ENCODE measurements at places on chromosomes 11 and 22.

DNA sequence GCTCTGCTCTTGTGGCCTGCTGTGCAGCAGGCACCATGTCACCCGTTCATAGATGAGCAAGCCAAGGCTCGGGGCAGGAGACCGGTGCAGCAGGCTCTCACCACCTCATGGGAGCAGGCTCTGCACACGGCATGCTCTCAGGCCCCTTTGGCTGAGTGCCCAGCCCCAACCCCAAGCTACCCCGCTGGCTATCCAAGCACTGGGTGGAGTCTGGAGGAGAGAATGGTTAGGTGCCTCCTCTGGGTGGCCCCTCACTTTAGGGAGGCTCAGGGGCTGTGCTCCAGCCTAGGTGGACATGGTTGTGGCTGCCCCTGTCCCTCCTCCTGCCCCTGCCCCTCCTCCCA is 199.9 kb downstream of the IGLL1 start:
- no peaks in the 10 kb centered on the region for H3K4me1 ChIP-seq
- no peak overlapping the region for H3K4me3 ChIP-seq
- H3K27ac ChIP-seq, result no peak overlapping the region
- no peak for DNase-seq

GRCh38 chr11:36280531-36280930 is 8.7 kb downstream of the COMMD9 start:
- H3K27ac ChIP-seq, result no peak overlapping the region
- H3K4me3 ChIP-seq, result no peak overlapping the region
- no peaks in the 10 kb centered on the region for H3K4me1 ChIP-seq
- DNase-seq, result no peak

DNA sequence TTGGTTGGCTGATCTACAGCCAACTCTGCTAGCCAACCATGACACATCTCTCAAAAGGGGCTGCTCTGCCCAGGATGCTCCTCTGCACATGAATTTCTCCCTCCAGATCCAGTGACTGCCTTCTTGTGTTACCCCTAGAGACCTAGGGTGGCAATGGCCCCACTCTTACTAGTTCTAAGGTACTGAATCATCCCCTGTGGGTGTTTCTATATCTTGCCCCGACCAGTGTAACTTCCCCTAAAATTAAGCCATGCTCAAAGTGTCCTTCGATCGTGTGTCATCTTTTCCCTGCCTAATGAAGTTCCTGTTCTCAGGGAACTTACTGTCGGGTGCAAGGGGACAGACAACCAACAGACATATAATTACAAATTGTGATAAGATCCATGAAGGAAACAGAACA is 113.3 kb downstream of the FAM76B start:
- H3K36me3 ChIP-seq, result no peaks in the 10 kb centered on the region
- no peak overlapping the region for H3K27ac ChIP-seq
- H3K4me3 ChIP-seq, result no peak overlapping the region
- DNase-seq, result no peak

DNA sequence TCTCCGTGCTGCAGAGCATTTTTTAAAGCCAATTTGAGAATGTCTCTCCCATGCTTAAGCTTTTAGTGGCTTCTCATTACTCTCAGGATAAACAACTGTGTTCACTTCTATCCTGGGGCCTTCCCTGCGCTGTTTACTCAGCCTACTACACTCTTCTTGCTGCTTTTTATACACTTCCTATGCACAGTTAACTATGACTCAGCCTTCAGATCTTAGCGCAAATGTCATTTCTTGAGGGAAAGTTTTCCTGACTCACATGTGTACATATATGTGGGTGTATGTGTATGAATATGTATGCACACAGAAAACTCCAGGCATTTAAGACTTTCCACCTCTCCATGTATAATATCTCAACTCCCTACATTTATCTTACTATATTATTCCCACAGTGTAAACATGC is 9.8 kb downstream of the THAP12 start:
- DNase-seq, result no peak
- H3K4me1 ChIP-seq, result peaks cover 4% of the 10 kb centered on the region
- H3K27ac ChIP-seq, result peak overlapping the region; percentile 42
- no peak overlapping the region for H3K4me3 ChIP-seq
- H3K27me3 ChIP-seq, result no peaks in the 10 kb centered on the region

- H3K27me3 ChIP-seq, result no peaks in the 10 kb centered on the region
- H3K4me3 ChIP-seq, result no peak overlapping the region
- no peak for DNase-seq
- H3K27ac ChIP-seq, result no peak overlapping the region
- H3K36me3 ChIP-seq, result no peaks in the 10 kb centered on the region
Observed at GRCh38 chr11:105269862-105270261, 130.3 kb upstream of the CARD18 start.

DNA sequence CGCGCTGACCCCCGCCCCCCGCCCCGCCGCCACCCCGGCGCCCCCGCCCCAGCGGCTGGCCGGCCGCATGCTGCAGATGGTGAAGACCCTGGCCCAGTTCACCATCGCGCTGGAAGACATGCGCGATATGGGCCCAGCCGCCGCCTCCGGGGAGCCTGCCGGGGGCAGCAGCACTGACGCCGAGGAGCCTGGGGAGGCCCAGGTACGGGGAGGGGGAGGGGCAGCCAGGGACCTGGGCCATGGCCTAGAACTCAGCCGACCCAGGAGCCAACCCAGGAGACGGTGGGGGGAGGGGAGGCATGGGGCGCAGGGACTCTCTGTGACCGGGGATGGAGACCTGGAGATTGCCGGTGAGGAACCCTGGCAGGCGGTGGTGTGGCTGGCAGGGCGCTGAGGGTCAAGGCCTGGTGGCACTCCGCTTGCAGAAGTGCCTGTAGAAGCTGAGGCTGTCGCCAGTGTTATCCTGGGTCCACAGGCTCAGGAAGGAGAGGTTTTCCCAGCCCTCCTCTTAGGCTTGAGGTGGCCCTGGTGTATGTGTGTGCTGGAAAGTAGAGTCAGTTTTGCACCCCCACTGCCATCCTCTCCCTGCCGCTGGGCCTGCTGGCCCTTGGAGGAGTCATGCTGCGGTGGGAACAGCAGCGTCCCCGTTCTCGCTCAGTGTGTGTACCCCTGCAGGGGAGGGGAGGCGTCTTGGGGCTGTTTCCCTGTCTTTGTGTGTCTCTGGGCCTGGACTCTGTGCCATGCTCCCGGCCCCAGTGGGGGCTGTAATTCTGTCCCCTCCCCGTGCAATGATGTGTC is 32.9 kb upstream of the RELT start:
- no peaks in the 10 kb centered on the region for H3K27me3 ChIP-seq
- H3K36me3 ChIP-seq, result no peaks in the 10 kb centered on the region
- H3K4me3 ChIP-seq, result no peak overlapping the region
- H3K4me1 ChIP-seq, result no peaks in the 10 kb centered on the region
- no peak overlapping the region for H3K27ac ChIP-seq
- DNase-seq, result no peak

DNA sequence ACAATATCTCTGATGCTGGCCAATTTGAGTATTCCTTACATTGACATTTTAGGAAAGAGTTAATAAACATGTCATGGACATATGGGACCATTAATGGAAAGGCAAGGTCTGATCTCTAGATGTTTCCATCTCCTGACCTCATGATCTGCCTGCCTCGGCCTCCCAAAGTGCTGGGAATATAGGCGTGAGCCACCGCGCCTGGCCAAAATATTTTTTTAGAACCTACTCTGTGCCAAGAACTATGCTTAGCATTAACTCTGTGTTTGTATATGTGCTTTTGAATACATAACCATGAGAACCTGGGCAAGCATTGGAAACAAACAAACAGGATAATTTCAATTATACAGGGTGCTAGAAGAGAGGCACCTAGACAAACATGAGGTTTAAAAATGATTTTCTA is 123.2 kb downstream of the ATG16L2 start:
- H3K27me3 ChIP-seq, result no peaks in the 10 kb centered on the region
- H3K4me1 ChIP-seq, result no peaks in the 10 kb centered on the region
- H3K27ac ChIP-seq, result no peak overlapping the region
- H3K4me3 ChIP-seq, result no peak overlapping the region

- no peak for DNase-seq
- H3K36me3 ChIP-seq, result peaks cover 24% of the 10 kb centered on the region
- H3K27me3 ChIP-seq, result no peaks in the 10 kb centered on the region
- H3K27ac ChIP-seq, result peak overlapping the region; percentile 95
- H3K4me3 ChIP-seq, result peak overlapping the region; percentile 73
Observed at GRCh38 chr22:31491218-31491962, 1.7 kb upstream of the EIF4ENIF1 start.

DNA sequence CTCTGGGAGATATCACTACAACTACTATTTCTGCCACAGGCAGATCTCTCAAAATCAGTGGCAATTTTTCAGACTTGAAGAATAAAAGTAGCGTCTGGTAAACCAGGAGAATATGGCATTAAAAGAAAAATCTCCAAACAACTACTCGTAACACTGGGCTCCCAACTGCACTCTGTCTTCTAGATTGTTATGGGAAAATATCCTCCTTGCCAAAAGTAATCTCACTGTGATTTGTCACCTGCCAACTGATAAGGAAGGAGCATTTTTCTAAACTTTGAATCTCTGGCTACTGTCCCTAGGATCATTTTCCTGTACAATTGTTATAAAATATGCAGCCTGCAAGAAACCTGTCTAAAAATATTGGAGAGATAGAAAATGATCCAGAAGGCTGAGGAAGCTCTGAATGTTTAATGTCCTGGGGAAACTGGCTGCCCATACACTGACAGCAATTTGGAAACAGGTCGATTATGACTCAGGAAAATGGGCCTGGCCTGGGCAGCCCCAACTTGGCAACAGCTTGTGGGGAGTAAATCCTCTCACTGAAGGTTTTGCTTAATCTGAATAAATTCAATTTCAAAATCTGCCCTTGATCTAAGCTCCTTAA is 90.5 kb upstream of the DBX1 start:
- no peak for DNase-seq
- H3K4me1 ChIP-seq, result no peaks in the 10 kb centered on the region
- H3K4me3 ChIP-seq, result no peak overlapping the region
- peaks cover 16% of the 10 kb centered on the region for H3K27me3 ChIP-seq
- no peak overlapping the region for H3K27ac ChIP-seq

DNA sequence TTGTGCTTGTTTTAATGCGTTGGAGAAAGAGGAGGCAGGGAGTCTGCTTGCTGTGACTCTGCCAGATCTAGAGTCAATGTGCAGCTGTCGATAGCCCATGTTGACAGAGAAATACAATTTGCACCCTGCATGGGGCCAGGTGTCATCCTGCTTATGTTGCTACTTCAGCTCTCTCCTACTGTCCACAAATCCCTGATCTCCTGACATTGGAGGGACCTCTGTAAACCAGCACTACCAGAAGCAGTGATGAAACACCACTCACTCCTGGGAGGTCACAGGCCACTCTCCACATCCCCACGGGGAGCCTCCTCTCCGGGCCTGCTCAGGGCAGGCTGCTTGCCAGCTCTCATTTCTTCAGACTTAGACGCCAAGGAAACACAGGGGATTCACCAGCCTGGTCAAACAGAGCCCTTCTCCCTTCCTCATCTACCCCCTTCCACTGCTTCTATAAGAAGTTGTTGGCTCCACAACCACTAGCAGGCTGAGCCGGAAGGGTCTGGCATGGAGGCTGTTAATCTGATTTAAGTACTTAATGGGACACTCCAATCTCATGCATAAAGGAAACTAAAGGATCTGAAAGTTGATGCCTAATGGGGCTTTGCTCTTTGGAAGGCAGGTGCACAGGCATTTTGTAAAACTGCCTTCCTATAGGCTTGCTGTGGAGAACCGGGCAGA is 29.9 kb upstream of the CSNK2A3 start:
- H3K27ac ChIP-seq, result no peak overlapping the region
- no peaks in the 10 kb centered on the region for H3K4me1 ChIP-seq
- no peaks in the 10 kb centered on the region for H3K36me3 ChIP-seq

- H3K27ac ChIP-seq, result no peak overlapping the region
- no peaks in the 10 kb centered on the region for H3K4me1 ChIP-seq
- no peaks in the 10 kb centered on the region for H3K27me3 ChIP-seq
- no peak for DNase-seq
- no peak overlapping the region for H3K4me3 ChIP-seq
Observed at GRCh38 chr11:86916330-86916729, 38.9 kb downstream of the FZD4 start.

- no peaks in the 10 kb centered on the region for H3K4me1 ChIP-seq
- no peaks in the 10 kb centered on the region for H3K36me3 ChIP-seq
- H3K4me3 ChIP-seq, result no peak overlapping the region
- no peak overlapping the region for H3K27ac ChIP-seq
- H3K27me3 ChIP-seq, result peaks cover 17% of the 10 kb centered on the region
Observed at GRCh38 chr11:12392672-12393071, 15.3 kb downstream of the PARVA start.

- no peaks in the 10 kb centered on the region for H3K36me3 ChIP-seq
- H3K27ac ChIP-seq, result no peak overlapping the region
Observed at GRCh38 chr11:28442131-28442530, 333.9 kb downstream of the METTL15 start.

DNA sequence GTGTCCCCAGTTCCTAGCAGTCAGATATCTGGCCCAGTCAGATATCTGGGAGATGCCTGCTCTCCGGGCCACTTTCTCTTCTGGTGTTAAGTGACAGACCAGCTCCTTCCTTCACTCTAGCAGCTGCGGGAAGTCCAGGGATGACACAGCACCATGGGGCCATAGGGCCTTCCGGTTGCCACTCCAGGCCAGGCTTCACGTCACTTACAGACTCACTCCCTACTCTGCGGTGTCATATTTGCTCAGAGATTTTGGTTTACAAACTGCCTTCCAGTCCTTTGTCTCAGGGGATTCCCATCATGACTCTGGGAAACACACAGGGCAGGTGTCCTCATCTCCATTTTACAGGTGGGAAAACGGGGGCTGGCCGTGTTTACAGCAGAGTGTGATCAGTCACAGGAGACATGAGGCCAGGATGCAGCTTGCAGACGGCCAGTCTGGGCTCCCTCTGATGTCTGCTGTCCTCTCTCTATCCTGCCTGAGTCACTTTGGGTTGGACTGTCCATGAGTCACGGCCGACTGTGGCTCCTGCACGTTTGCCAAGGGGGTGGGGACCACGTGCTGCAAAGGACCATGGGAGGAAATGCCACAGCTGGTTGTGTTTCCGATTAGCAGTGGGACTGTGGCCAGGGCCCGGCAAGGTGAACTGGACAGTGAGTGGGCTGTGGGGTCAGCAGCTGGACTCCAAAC is 8.2 kb upstream of the TBC1D22A start:
- H3K4me3 ChIP-seq, result no peak overlapping the region
- peaks cover 20% of the 10 kb centered on the region for H3K4me1 ChIP-seq
- H3K27me3 ChIP-seq, result no peaks in the 10 kb centered on the region
- H3K27ac ChIP-seq, result peak overlapping the region; percentile 99
- DNase-seq, result peak; percentile 62

DNA sequence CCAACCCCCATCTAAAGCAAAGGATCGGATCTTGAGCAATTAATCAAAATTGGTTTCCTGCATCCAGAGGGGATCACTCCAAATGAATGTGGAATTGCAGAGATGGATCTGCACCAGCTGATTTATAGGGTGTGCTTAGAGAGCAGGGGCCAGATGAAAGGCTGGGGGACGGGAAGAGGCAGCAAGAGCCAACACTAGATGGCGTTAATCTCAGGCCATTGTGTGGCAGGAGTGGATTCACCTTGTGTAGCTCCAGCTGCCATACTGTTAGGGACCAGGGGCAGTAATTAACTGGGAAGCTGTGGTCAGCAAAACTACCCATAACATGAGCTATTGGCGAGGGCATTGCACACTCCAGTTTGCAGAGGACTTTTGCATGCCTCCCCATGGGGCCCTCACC is 35.6 kb downstream of the SERPINH1 start:
- no peak overlapping the region for H3K4me3 ChIP-seq
- no peaks in the 10 kb centered on the region for H3K27me3 ChIP-seq

All from K562 (cell line).